ENCODE measurements at places on chromosomes 4 and X.

DNA sequence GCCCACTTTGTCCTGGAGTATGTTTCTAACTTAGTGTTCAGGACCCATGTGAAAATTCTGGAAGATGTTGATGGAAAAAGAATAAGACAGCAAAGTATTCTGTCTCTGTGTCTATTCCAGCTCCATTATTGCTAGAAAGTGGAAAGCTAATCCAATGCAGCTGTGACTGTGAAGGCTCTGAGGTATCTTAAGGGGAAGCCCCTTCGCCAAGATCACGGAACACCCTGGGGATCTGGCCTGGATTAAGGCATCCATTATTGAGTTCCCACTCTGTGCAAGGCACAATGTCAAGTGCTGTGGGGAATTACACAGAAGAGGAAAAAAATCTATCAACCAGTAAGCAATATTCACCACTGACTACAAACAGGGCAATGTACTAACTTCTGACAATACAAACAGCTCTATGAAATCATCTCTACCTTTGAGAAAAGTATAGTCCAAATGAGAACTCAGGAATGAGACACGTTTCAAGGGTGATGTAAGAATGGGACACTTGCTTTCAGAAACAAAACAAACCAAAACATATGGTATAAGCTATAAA is 222.1 kb downstream of the LDB2 start:
- DNase-seq: no peak

GRCh38 chr4:75036046-75036830 is 103.3 kb downstream of the PARM1 start:
- no peak for DNase-seq

DNA sequence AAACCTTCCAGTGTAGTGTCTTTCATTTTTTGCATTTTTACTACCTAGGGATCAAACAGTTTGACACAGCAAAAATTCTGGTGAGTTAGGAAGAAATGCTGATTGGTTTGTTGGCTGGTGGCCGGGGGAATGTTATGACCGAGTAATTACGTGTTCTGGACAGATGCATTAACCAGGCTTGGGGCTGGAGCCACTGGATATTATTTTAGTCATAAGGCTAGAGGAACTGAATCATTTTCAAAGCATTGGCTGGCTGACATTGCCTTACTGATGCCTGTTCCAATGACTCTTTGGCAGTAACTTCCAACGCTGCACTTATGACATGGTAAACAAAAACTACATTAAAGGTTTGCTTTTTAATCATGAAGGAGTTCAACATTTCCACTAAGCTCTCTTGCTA is 84.6 kb downstream of the FBXO8 start:
- peak; percentile 93 for DNase-seq

- DNase-seq: no peak
Measured at GRCh38 chr4:80172203-80172602, 25.1 kb upstream of the PRDM8 start.

All from stromal cell of bone marrow (primary cell).